ENCODE measurements at places on chromosomes 5 and 9.
A peak's percentile ranks its signal among the peaks of the same experiment; 100 is the strongest.

GRCh38 chr9:133315997-133316396 lies 20.0 kb downstream of the SURF6 start:
- no peak overlapping the region for H3K27ac ChIP-seq
- no peaks in the 10 kb centered on the region for H3K27me3 ChIP-seq
- no peaks in the 10 kb centered on the region for H3K36me3 ChIP-seq
- DNase-seq = no peak
- no peak overlapping the region for H3K4me3 ChIP-seq

- DNase-seq = no peak
- no peak overlapping the region for H3K27ac ChIP-seq
- H3K36me3 ChIP-seq = no peaks in the 10 kb centered on the region
These were observed 34.1 kb upstream of the GRIA1 start for GRCh38 chr5:153456354-153456753.

DNA sequence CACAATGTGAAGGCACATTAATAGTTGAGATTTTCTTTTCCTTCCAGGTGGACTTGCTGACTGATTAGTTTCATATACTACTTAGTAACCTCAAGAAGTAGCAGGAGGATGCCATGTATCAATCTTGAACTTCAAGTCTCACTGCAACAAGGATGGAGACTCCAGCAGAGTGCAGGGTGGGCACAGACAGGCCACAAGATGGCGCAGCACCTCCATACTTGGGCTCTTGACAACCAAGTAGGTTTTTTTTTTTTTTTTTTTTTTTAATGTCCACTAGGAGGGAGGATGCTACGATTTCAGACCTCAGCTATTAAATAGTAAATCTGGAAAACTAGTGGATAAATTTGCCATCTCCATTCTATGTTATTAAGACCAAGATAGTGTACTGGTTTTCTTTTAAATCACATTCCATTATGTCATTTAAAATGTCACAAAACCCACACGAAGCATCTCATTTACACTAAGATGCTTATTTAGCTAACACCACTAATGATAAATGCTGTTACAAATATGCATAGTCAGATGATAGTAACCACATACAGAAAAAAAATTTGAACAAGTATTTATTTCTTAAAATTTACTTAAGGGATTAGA lies 58.6 kb downstream of the IL6ST start:
- no peaks in the 10 kb centered on the region for H3K27me3 ChIP-seq
- H3K36me3 ChIP-seq = peaks cover 7% of the 10 kb centered on the region
- DNase-seq = no peak
- no peak overlapping the region for H3K4me3 ChIP-seq
- H3K27ac ChIP-seq = no peak overlapping the region
- no peaks in the 10 kb centered on the region for H3K4me1 ChIP-seq

- peaks cover 82% of the 10 kb centered on the region for H3K36me3 ChIP-seq
- no peak for DNase-seq
- H3K27ac ChIP-seq = no peak overlapping the region
- H3K4me1 ChIP-seq = no peaks in the 10 kb centered on the region
These were observed 9.9 kb downstream of the HSPA9 start for GRCh38 chr5:138565100-138565821.

GRCh38 chr5:32522429-32523143 lies 62.8 kb upstream of the SUB1 start:
- no peak overlapping the region for H3K4me3 ChIP-seq
- DNase-seq = no peak

GRCh38 chr9:26888271-26888670 lies 4.3 kb downstream of the CAAP1 start:
- DNase-seq = no peak
- H3K36me3 ChIP-seq = peaks cover 5% of the 10 kb centered on the region
- peaks cover 10% of the 10 kb centered on the region for H3K4me1 ChIP-seq
- H3K4me3 ChIP-seq = no peak overlapping the region

DNA sequence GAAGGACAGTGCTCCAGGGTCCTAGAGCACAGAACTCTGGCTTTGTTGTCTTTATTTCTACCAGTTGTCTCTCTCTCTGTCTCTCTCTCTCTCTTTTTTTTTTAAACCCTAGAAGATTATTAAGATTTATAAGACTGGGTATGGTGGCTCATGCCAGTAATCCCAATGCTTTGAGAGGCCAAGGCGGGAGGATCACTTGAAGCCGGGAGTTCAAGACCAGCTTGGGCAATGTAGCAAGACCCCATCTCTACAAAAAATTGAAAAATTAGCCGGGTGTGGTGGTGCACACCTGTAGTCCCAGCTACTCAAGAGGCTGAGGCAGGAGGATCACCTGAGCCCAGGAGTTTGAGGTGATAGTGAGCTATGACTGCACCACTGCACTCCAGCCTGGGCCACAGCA lies 65.0 kb upstream of the ABL1 start:
- no peak overlapping the region for H3K27ac ChIP-seq
- H3K4me3 ChIP-seq = no peak overlapping the region
- DNase-seq = no peak
- no peaks in the 10 kb centered on the region for H3K36me3 ChIP-seq

DNA sequence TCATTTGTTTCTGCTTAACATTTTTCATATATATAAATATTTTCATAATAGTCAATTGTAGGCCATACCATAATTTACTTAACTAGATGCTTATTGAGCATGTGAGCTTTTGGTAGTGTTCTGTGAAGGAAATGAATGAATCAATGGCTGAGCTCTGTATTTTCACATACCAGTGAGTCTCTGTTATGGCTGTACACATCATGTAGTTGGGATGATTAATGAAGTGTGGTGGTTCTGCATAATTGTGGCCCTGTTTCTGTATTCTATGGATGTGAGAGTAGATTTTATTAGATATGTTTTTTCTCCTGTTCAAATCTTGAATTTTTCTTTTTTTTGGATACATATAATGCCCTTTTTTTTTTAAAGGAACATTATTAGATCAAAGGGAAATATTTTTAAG lies 56.2 kb downstream of the CTNNA1 start:
- DNase-seq = no peak
- no peak overlapping the region for H3K27ac ChIP-seq
- no peaks in the 10 kb centered on the region for H3K36me3 ChIP-seq
- H3K27me3 ChIP-seq = no peaks in the 10 kb centered on the region

GRCh38 chr9:104078596-104078995 lies 15.5 kb upstream of the SMC2 start:
- no peak overlapping the region for H3K4me3 ChIP-seq
- H3K4me1 ChIP-seq = no peaks in the 10 kb centered on the region
- H3K27ac ChIP-seq = no peak overlapping the region
- no peaks in the 10 kb centered on the region for H3K27me3 ChIP-seq
- H3K36me3 ChIP-seq = no peaks in the 10 kb centered on the region

GRCh38 chr9:135976944-135977343 lies 15.8 kb upstream of the UBAC1 start:
- no peak overlapping the region for H3K4me3 ChIP-seq
- DNase-seq = no peak
- H3K27ac ChIP-seq = no peak overlapping the region
- H3K27me3 ChIP-seq = no peaks in the 10 kb centered on the region

- no peaks in the 10 kb centered on the region for H3K36me3 ChIP-seq
- H3K4me3 ChIP-seq = no peak overlapping the region
- H3K27ac ChIP-seq = no peak overlapping the region
- no peak for DNase-seq
- H3K27me3 ChIP-seq = no peaks in the 10 kb centered on the region
These were observed 185.1 kb upstream of the ELAVL2 start for GRCh38 chr9:24011009-24011717.

DNA sequence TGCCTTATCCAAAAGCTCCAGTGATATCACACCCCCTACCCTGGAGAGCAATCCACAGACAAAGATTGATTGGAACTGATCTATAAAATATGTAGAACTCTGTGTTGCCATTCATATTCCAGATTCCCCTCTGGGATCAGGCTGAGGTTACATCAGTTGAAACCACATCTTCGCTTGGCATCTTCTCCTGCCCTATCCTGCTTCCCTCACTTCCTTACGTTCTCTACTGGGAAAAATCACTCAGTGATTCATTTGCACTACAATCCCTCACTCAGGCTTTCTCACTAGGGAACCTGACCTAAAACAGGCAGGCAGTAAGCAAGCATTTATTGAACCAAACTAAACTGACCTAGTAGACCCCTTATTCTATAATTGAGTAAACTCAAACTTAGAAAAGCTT lies 111.7 kb downstream of the ESM1 start:
- H3K4me3 ChIP-seq = no peak overlapping the region
- H3K27ac ChIP-seq = peak overlapping the region; percentile 56
- no peak for DNase-seq
- H3K36me3 ChIP-seq = no peaks in the 10 kb centered on the region
- H3K4me1 ChIP-seq = no peaks in the 10 kb centered on the region
- no peaks in the 10 kb centered on the region for H3K27me3 ChIP-seq

- H3K4me1 ChIP-seq = no peaks in the 10 kb centered on the region
- no peaks in the 10 kb centered on the region for H3K36me3 ChIP-seq
- DNase-seq = no peak
- no peak overlapping the region for H3K27ac ChIP-seq
- no peak overlapping the region for H3K4me3 ChIP-seq
These were observed 115.2 kb downstream of the SIL1 start for GRCh38 chr5:139082813-139083498.

DNA sequence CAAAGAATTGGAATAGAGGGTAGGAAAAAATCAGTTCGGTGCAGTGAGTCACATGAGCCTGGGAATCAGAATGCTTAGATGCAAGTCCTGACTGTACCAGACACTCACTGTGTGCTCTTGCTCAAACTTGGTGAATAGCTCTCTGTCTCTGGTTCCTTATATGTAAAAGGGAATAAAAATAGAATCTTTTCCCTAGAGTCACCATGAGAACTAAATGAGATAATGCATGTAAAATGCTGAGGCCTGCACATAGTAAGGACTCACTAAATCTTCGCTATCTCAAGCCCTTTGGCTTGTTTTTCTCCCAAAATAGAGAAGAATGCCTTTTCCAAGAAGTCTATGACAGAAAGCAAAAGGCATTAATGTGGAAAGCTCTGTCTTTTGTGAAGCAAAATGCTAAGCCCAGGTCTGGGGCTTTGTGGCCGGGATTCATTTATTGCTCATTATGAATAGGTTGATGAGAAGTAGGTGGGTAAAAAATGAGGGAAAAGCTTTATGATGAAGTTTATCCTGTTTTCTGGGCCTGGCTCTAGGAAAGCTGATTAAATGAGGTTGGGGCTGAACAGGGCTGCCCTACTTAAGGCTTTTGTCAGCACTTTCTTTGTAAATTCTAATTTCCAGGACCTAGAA lies 483.3 kb downstream of the DMAC1 start:
- DNase-seq = no peak
- no peak overlapping the region for H3K4me3 ChIP-seq
- peaks cover 5% of the 10 kb centered on the region for H3K4me1 ChIP-seq
- H3K27me3 ChIP-seq = no peaks in the 10 kb centered on the region

DNA sequence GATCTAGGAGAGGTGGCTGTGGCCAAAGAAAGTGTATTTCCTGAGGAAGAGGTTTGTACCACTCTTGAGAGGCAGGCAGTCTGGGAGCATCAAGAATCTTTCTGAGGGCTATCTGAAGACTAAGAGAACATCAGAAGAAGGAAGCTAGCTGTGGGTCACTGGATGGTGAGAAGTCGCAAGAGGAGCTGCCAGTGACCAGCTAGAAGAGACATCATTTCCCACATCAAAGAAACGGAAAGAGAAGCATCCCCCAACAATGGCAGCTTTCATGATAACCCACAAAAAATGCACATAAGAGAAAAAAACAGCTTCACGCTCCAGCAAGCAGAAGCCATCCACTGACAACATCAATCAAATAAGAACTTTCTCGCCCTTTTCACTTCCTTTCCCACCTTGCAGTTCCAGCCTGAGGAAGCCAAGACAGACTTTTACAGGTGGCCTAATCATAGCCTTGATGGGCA lies 25.0 kb upstream of the CEP78 start:
- no peaks in the 10 kb centered on the region for H3K27me3 ChIP-seq
- H3K4me3 ChIP-seq = no peak overlapping the region
- no peak overlapping the region for H3K27ac ChIP-seq
- no peaks in the 10 kb centered on the region for H3K4me1 ChIP-seq
- H3K36me3 ChIP-seq = no peaks in the 10 kb centered on the region

DNA sequence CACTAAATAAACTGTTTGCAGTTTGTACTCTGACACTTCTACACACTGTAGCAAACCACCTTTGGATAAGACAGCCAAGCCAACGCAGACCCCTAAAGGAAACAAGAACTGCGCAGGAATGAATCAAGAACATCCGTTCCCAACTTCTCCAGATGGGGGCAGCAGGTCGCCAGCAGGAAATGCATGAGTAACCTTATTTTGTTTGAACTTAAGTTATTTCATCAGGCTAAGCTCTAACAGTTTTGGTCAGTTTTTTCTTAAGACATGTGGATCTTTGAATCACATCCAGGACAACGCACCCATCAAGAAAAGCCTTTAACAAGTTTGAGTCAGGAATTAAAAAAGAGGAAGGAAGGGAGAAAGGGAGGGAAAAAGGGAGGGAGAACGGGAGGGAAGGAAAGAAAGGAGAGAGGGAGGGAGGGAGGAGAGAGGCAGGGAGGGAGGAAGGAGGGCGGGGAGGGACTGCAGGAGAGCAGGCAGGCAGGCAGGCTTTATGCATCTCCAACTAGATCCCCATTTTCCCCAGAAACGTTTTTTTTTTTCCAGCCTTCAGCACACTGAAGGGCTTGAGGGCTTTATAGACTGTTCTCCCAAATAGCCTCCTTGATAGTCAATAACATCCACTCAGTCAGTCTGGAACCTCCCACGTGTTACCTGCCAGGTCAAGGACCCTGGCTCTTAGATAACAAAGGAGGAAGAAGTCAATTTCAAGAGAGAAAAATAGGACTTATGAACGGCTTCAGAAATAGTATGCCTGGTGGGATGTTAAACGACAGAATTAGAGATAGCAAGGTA lies 22.2 kb downstream of the BHMT start:
- H3K27ac ChIP-seq = no peak overlapping the region
- H3K27me3 ChIP-seq = no peaks in the 10 kb centered on the region
- H3K36me3 ChIP-seq = no peaks in the 10 kb centered on the region
- H3K4me3 ChIP-seq = peak overlapping the region; percentile 35
- no peak for DNase-seq

Data from pancreas (tissue), 10 donors.